ENCODE measurements at places on chromosomes 1 and 21.
A peak's percentile ranks its signal among the peaks of the same experiment; 100 is the strongest.

DNA sequence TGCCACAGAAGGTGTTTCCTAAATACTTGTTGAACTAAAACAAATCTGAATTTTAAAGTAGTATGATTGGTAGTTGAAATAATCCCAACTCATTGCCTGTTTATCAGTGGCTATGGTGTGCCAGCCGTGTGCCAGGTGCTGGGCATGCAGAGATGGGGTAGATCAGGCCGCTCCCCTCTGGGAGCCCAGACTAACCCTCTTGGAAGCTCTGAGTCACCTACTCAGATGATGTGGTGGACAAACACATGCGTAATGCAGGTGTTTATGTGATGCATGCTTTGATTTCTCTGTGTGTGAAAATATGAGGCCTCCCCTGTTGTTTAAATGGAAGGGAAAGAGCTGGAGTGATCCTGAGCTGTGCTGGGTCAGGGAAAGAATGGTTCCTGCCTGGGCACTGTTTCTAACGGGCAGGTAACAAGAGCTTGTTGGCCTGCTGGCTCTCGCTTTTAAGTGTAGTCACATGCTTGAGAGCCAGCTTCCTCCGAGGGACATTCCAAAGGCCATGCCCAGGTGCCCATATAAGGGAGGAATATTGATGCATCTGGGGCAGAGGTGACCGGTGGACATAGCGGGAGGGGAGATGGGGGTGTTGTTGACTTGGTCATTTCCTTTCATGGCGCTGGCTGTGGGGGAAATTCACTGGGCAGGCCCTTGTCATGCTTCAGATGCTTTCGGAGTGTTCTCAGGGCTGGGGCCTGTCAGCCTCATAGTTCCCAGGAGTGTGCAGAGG lies 10.2 kb downstream of the MFN2 start:
- no peak for DNase-seq

- no peak for DNase-seq
Observed at GRCh38 chr1:2867087-2867425, 65.6 kb upstream of the TTC34 start.

- DNase-seq, result no peak
Observed at GRCh38 chr1:202952818-202953217, 5.3 kb downstream of the ADIPOR1 start.

- no peak for DNase-seq
Observed at GRCh38 chr1:184419350-184420161, 32.7 kb downstream of the C1orf21 start.

DNA sequence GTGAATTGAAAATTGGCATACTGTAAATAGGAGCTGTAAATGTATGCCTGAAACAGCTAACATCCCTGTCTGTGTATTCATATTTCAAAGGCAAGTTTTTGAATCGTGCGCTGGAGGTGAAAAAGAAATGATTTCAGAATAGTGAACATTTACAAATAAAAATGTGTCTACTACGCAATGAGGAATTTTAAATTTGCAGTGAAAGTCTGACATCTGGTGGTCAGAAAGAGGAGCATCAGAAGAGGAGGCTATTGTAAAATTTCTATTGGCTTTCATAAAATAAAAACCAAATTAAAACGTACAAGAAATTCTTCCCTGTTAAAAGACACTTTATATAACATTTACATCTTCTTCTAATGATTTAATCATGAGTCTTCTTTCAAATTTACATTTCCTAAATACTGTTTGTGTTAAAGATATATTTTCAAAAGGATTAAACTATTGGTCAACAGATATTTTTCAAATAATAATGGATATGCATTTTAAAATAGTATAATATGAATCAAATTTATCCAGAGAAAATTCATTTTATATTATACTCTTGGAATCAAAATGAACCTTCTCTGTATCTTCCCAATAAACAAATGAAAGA lies 113.7 kb upstream of the RRP15 start:
- DNase-seq, result peak; percentile 49

GRCh38 chr1:36321119-36321951 lies 2.1 kb downstream of the EVA1B start:
- no peak for DNase-seq

DNA sequence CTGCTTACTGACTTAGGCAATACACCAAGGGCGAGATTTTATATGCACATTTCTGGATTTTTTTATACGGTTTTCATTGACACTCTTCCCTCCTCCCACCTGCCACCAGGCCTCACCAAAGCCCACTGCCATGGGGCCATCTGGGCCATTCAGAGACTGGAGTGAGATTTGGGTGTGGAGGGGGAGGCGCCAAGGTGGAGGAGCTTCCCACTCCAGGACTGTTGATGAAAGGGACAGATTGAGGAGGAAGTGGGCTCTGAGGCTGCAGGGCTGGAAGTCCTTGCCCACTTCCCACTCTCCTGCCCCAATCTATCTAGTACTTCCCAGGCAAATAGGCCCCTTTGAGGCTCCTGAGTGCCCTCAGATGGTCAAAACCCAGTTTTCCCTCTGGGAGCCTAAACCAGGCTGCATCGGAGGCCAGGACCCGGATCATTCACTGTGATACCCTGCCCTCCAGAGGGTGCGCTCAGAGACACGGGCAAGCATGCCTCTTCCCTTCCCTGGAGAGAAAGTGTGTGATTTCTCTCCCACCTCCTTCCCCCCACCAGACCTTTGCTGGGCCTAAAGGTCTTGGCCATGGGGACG lies 57.9 kb downstream of the LACTBL1 start:
- DNase-seq, result no peak

DNA sequence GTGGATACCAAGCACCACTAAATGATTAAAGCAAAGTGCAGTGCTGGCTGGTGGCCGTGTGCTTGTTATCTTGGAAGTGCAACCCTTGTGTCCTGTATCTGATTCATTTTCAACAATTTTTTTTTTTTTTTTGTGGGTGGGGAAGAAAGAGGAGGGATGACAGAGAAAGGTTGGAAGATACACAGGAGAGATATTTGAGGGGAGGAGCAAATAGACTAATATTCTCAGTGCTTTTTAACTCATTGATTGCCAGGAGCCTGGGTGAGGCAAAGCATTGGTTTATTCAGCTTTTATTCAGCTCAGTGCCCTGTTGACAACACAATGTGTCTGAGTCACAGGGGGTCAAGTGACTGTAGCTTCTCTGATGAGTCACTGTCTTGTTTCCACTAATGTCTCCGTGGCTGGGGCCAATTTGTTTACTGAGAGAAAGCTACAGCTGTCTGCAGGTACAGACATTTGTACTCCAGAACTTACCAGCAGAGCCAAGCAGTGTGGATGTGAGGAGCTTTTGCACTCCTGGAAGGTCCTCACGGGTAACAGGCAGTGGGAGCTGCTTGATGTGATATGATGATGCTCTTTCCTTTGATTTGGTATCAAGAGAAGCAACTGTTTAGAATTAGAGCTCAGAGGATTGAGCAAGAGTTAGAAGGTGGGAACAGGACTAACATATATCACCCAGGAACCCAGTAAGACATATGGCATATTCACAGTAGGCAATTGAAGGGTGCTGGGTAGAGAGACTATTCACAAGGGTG lies 23.6 kb upstream of the DNM3 start:
- peak; percentile 92 for DNase-seq

- DNase-seq, result no peak
Observed at GRCh38 chr1:15676688-15677661, 7.1 kb upstream of the PLEKHM2 start.

- no peak for DNase-seq
Observed at GRCh38 chr1:58745666-58746065, 38.2 kb downstream of the JUN start.

- DNase-seq, result peak; percentile 81
Observed at GRCh38 chr1:181086926-181087325, 1.6 kb upstream of the IER5 start.

DNA sequence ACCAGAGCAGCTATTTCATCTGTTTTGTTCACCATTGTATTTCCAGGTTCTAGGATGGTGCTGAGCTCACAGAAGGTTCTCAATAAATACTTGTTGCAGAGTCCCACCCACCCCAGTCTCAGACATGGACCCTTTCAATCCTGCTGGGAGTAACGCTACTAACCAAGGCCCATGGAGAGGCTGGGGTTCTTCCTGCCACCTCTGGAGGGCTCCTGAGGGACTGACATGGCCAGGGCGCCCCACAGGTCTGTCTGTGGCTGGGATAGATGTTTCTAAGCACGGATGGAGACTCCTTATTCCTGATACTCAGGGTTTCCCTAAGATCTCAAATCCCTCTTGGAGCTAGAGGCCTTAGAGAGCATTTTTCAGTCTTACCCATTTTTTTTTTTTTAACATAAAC lies 87.4 kb downstream of the EPHB2 start:
- no peak for DNase-seq

GRCh38 chr1:182087304-182087703 lies 25.8 kb upstream of the ZNF648 start:
- no peak for DNase-seq

DNA sequence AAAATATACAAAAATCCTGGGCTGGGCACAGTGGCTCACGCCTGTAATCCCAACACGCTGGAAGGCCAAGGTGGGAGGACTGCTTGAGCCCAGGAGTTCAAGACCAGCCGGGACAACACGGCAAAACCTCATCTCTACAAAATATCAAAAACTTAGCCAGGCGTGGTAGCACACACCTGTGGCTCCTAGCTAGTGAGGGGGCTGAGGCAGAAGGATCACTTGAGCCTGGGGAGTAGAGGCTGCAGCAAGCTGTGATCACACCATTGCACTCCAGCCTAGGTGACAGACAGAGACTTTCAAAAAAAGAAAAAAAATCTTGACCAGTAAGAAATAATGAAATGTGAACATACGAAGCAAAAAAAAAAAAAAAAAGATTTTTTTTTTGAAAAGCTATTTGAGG lies 52.1 kb downstream of the ARID4B start:
- DNase-seq, result no peak

DNA sequence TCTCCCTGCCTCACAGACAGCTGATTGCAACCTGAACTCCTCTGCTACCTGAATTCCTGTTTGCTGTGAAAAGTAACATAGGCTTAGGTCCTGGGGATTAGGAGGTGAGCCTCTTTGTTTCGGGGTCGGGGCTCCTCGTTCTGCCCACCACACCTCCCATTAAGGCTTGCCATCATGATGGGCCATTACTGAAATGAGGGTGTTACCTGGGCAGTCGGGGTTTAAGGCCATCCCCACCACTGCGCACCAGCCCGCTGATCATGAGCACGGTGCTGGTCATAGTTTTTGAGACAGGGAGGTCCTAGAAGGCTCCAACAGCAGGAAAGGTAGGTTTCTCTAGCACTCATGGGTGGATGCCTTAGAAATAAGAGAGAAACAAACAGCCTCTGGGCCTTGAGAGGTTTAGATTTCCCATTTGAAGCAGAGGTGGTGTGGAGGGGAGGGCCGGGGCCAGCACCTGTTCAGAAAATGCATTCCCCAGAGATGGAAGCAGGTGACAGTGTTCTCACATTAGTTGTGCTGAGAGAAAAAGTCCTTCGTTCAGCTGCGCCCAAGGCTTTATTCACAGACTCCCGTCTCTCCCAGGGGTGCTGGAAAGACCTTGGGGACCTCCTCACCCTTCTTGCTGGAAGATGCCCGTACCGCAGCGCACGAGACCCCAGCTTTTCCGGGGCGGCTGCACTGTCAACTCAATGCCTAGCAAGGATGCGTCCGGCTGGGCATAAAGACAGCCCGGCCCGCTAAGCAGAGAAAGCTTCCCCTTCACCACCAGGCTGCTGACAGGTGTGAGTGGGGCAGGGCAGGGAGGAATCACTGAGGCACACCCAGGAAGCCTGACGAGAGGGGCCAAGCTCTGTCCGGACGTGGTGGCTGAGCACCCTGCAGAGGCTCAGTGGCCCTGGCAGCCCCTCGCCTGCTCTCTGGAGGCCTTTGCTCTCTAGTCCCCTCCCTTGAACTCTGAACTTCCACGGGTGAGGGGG lies 125.5 kb downstream of the PGBD5 start:
- no peak for DNase-seq

DNA sequence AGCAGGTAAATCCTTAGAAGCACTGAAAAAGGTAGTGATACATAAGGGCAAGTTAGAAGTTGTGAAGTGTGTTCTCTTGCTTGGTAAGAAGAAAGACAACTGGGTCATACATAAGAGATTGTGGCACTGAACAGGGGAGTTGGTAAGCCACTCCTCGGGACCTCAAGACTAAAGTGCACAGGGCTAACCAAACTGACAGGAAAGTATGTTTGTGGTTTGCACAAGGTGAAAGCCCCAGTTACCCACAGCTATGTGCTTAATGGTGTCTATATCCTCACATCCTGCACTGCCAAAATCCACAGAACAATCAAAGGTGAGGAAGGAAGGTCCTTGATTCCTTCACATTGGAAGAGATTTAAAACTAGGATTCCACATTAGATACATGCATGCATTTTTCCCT lies 276.5 kb downstream of the DNM3 start:
- DNase-seq, result no peak

GRCh38 chr21:17901458-17902079 lies 82.4 kb upstream of the C21orf91 start:
- peak; percentile 16 for DNase-seq

DNA sequence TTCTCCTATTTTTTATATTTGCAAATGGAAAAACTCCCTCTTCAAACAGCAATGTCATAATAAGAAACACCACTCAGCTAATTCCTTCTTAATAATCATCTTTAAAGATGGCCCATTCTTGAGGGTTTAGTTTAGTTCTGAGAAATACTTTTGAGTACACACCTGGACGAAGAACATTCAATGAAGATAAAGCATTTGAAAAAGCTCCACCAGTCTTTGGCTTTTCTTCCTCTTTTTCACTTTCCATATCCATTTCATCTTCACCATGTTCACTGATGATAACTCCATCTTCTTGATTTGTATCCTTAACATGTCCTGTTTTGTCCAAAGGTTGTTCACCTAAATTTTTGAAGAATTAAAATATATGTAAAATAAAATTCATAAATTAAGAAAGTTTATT lies 7.4 kb downstream of the PAXBP1 start:
- no peak for DNase-seq

DNA sequence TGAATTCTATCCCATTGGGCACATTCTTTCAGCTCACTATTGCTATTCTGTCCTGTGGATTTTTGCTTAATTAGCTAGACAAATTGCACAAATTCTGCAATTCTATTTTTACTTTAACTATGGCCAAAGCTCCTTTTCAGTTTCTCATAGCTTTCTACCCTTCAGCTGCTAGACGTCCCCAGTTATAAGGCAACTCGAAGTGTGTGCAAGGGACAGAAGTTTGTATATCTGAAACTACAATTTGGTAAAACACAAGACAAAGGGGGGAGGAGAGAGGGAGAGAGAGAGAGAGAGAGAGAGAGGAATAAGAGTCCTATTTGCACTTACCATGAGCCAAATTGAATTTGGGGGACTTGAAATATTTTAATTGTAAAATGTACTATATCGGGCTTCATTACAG lies 91.8 kb downstream of the SETD4 start:
- DNase-seq, result no peak

Measured in A172 (cell line).